Adrenal gland (tissue), 19 donors: ENCODE measurements at places on chromosomes 11 and 22.
A peak's percentile ranks its signal among the peaks of the same experiment; 100 is the strongest.

DNA sequence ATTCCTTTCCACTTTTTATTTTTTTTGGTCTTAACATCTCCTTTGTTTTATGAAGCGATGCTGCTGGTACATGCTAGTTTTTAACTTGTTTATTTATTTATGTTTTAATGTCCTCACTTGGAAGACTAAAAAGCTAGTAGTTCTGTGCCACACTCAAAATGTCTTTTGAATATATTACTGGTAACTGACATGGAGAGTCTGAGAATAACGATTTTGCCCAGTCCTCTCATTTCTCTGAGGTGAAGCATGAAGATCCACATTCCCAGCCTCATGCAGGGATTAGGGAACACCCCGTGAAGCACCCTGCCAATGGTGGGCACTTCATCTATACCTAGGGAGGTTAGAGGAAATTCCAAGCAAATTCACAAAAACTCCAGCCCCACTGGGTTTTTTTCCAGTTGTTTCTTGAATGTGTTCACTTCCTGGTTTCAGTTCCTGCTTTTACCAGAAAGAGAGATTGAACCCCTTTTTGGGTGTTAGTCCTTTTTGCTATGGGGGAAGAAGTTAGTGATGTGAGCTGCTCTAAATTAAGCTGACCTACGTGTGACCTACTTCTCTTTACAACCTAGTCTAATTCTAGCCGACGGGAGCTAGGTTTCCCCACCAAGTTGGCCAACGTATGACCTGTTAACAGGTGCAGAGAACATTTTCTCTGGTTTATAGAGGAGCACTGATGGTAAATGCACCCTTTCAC is 106.1 kb downstream of the SLC1A2 start:
- no peak overlapping the region for H3K4me3 ChIP-seq
- H3K27me3 ChIP-seq: no peaks in the 10 kb centered on the region
- DNase-seq: no peak
- H3K4me1 ChIP-seq: no peaks in the 10 kb centered on the region

GRCh38 chr22:20080776-20081654 is 974 bp downstream of the DGCR8 start:
- H3K27me3 ChIP-seq: no peaks in the 10 kb centered on the region
- peak; percentile 46 for DNase-seq
- peak overlapping the region; percentile 81 for H3K4me3 ChIP-seq
- peaks cover 5% of the 10 kb centered on the region for H3K36me3 ChIP-seq
- H3K4me1 ChIP-seq: peaks cover 11% of the 10 kb centered on the region

DNA sequence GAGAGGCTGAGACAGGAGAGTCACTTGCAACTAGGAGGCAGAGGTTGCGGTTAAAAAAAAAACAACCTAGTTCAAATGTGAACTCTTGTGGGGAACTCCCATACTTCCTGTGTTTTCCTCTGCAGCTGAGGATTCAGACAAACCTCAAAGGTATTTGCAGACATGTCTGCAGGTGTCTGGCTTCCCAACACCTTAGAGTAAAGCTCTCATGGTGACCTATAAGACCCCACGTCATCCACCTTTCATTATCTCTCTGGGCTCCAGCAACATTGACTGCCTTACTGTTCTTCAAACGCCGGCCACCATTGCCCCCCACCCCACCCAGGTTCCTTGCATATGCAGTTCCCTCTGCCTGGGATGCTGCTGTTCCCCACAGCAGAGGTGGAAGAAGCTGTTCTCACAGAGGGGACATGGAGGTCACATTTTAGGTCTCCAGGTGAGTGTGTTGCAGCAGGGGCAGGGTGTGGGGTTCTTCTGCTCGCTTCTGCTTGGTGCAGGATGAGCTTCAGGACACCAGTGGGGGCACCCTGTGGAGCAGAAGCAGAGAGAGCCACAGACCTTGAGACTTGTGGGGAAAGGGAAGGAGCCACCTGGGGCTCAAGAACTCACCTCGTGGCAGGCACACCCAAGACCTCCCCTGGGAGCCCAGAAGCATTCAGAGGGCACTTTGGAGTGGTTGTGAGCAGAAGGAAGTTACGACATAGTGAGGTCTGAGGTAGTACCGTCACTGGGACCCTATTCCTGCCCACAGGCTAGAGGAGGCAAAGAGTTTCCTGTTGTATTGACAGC is 203.2 kb downstream of the CSNK2A3 start:
- no peak for DNase-seq
- no peak overlapping the region for H3K4me3 ChIP-seq
- H3K4me1 ChIP-seq: no peaks in the 10 kb centered on the region
- H3K36me3 ChIP-seq: no peaks in the 10 kb centered on the region
- no peak overlapping the region for H3K27ac ChIP-seq

DNA sequence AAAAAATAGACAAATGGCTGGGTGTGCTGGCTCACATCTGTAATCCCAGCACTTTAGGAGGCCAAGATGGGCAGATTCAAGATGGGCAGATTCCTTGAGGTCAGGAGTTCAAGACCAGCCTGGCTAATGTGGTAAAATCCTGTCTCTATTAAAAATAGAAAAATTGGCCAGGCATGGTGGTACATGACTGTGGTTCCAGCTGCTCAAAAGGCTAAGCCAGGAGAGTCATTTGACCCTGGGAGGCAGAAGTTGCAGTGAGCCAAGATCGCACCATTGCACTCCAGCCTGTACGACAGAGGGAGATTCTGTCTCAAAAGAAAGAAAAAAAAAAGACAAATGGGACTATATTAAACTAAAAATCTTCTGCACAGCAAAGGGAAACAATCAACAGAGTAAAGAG is 55.4 kb downstream of the USP35 start:
- H3K27ac ChIP-seq: no peak overlapping the region
- no peaks in the 10 kb centered on the region for H3K27me3 ChIP-seq
- H3K4me1 ChIP-seq: no peaks in the 10 kb centered on the region
- peak; percentile 34 for DNase-seq
- H3K4me3 ChIP-seq: no peak overlapping the region

- no peaks in the 10 kb centered on the region for H3K36me3 ChIP-seq
- H3K27me3 ChIP-seq: no peaks in the 10 kb centered on the region
- H3K4me3 ChIP-seq: no peak overlapping the region
- no peak overlapping the region for H3K27ac ChIP-seq
- H3K4me1 ChIP-seq: no peaks in the 10 kb centered on the region
Observed at GRCh38 chr11:16678466-16679116, 59.9 kb upstream of the C11orf58 start.

DNA sequence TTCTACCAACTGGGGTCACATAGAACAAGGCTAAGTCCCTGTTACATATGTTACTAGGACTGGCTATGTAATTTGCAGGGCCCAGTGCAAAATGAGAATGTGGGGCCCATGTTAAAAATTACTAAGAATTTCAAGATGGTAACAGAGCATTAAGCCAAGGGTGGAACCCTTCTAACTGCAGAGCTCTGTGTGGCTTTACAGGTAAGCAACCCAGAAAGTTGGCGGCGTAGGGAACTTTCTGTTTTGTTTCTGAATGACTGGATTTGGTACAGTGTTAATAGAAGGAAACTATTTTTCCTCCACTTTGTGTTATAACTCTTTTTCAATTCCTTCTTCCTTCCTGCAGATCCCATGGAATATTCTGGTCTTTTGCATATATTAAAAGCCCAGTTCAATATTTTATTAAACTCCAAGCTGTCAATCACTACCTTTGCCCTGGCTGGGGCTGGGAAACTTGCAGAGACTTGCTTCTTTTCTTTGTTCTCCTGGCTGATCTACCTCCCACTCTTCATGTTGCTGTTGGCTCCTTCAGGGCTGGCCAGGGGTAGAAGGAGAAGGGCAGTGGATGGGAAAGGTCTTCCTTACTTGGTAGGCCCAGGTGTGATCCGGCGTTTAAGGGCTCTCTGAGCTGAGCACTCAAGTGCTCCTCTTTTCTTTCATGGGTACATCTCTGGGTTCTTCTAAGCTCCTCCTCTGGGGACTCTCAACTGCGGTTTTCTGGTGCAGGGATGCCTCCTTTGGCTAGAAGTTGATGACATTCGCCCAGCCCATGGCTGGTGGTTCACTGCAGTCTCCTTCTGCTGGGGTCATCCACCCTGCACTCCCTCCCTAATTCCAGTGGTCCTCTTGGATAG is 67.7 kb downstream of the SNX19 start:
- DNase-seq: no peak
- no peak overlapping the region for H3K4me3 ChIP-seq
- H3K4me1 ChIP-seq: no peaks in the 10 kb centered on the region
- no peaks in the 10 kb centered on the region for H3K27me3 ChIP-seq
